Dermis microvascular lymphatic vessel endothelial cell (primary cell): ENCODE measurements at places on chromosomes 16 and 17. TPM values are rescaled to one million over a fixed set of nuclear protein-coding genes. Genes with fewer than 3 reads are reported as not detected.

- no peak for DNase-seq
These were observed 1.5 kb upstream of the MTHFSD start for GRCh38 chr16:86556576-86556975.

DNA sequence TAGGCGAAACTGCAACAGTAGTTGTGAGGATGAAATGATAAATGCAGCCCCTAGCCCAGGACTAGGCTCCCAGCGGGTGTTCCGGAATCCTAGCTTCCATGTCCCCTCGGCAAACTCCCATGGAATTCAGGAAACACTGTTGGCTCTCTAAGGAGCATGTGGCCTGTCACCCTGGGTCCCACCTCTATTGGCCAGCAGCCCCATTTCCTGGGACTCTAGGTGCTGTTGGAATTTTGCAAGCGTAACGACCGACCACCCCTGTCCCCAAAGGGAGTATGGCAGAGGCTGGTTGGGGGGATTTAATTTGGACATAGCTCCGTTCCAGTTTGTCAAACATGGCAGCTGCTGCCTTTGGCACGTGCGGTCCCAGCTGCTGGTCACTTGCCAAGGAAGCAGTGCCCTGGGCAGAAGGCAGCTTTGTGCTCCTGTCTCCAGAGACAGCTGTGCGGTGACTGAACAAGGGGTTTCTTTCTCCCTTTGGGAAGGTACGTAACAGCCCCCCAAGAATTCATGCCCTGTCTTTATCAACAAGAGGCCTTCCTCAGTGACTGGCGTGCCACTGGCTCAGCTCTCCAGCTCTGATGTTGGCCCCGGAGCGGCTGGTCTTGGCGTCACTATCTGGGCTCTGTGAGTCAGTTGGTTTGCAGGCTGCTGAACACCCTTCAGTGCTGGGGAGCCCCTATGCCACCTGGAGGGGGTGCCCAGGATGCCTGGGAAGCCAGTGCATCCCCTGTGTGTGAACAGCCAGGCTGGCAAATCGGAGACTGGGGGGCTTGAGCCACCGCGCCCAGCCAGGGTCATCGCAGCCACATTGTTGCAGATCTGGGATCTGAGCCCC lies 235.2 kb upstream of the TNRC6C start:
- DNase-seq: no peak

CRYM gene
- 0.13 TPM in 1 of 2 replicates, not detected in the other for total RNA-seq

COX6A2 gene
- not detected in 2 replicates for total RNA-seq
